Stimulated activated CD4-positive, alpha-beta T cell treated with anti-CD3 and anti-CD28 coated beads, Interleukin-15, amount 100 ng/mL, for 48 hours (primary cell): ENCODE measurements at places on chromosomes 16 and 17.

- no peak for DNase-seq
Observed at GRCh38 chr16:84678541-84678940, 21.3 kb upstream of the USP10 start.

- DNase-seq: no peak
Observed at GRCh38 chr17:74226252-74226651, 12.9 kb downstream of the TTYH2 start.

GRCh38 chr17:79218175-79218824, 143.7 kb downstream of the ENGASE start:
- DNase-seq: no peak

DNA sequence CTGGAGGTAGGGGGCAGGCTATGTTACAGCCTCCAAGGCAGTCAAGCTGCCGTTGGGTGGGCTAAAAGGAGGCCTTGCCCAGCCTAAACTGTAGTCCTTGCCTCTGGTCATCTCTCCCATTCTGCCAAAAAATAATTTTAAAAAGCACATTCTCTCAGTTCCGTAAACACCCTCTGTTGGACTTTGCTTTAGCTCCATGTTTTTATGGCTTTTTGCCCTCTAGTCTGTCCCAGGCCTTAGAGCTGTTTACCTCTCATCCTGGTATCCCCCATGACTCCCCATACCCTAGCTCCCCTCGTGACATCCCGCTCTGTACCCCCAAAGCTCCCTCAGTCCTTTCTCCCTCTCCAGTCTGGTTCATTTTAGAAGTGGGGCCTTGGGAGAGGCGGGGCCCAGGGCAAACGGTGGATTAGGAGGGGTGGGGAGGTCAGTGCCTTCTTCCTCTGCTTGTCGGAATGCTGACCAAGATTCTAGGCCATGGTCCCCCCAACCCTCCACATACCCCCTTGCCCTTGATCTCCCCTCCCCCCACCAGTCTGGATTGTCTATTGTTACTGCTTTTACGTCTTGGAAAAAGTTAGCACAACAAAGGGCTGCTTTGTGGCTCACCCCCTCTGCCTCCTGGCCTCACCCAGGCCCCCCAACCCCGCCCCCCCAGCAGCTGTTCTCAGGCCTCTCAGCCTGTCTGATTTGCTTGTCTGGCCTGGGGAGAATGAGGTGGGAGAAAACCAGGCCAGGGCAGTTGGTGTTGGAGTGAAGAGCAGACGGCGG, 18.4 kb downstream of the GJD3 start:
- no peak for DNase-seq

DNA sequence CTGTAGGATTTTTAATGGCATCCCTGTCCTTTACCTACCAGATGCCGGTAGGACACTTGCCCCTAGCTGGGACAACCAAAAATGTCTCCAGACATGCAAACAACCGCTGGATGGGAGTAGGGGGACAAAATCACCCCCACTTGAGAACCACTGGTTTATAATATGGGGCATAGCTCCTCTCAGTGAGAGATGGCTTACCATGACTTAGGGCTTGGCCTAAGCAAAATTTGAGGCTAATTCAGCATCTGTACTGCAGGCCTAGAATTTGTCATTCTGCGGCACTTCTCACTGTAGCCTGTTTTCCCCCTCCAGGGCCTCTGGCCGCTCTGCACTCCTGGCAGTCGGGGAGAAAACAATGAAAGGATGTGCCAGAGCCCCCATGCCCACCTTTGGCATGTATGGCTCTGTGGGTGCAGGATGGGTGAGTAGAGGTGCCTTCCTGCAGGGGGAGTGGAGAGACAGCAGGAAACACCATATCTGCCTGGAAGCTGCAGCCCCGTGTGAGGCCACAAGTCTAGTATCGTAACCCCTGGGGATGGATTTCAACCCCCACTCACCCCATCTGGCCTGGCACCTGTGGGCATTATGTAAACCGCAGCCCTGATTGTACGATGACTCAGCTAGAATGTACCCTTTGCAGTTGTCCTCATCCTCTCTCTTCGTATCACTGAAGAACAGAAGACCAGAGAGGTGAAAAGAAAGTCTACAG, 268.1 kb downstream of the SOX9 start:
- no peak for DNase-seq

- DNase-seq: no peak
Observed at GRCh38 chr16:55294129-55294528, 29.9 kb upstream of the IRX6 start.

DNA sequence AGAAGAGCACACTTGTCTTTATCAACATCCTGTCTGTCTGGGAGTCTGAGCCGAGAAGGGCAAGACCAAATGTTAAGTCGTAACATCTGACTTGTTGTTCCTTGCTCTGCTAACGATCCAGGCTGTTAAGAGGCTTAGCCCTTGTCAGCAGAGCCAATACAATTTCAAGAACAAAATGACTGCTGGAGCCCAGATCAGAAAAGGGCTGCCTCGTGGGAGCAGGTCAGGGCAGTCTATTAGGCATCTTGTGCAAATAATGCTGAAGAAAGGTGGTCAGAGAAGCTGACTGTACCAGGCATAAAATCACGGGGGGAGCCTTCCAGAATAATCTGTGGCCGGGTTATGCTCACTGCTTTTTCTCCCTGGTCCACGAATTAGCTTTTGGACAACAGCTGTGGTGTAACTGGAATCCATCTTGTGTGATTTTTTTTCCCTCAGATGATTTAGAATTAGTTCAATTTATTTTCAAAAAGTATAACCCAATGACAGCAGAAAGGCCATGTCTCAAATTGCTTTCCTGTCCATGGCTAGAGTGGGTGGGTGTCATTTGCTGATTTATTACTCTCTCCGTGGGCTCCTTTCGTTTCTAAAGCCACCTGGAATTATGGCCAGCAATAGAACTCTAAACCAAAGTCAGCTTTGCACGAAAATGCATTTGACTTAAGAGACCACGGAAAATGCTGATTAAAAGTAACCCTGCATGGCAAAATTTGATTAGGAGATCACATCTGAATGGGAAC, 221.1 kb upstream of the HSBP1 start:
- DNase-seq: no peak

GRCh38 chr17:13589658-13590057, 12.1 kb downstream of the HS3ST3A1 start:
- DNase-seq: no peak

DNA sequence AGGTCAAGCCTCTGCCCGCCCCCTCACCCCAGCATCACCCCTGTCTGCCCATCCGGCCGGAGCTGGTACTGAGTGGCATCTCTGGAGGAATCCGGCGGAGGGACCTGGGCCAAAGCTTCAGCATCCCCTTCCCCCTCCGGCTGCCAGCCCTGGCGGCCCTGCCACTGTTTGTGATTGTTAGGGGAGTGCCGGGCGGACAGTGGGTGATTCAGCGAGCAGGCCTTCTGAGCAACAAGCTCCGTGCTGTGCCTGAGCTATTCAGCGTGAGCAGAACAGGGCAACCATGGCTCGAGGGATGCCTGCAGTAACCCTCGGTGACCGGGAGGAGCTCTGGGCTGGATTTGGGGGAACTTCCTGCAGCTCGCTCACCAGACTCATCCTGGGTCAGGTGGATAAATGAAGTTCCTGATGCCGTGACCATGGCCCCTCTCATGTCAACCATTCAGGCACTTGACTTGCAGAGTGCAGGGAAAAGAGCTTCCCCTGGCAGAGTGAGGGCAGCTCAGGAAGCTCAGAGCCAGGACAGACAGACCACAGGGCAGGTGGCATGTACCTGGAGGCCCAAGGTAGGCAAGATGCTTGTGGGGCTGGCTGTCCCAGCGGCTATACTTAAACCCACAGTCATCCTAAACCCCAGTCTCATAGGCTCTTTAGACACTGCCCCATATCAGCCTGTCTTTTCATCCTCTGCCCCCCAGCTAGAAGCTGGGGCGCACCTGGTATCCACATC, 24.3 kb upstream of the MLKL start:
- DNase-seq: no peak

DNA sequence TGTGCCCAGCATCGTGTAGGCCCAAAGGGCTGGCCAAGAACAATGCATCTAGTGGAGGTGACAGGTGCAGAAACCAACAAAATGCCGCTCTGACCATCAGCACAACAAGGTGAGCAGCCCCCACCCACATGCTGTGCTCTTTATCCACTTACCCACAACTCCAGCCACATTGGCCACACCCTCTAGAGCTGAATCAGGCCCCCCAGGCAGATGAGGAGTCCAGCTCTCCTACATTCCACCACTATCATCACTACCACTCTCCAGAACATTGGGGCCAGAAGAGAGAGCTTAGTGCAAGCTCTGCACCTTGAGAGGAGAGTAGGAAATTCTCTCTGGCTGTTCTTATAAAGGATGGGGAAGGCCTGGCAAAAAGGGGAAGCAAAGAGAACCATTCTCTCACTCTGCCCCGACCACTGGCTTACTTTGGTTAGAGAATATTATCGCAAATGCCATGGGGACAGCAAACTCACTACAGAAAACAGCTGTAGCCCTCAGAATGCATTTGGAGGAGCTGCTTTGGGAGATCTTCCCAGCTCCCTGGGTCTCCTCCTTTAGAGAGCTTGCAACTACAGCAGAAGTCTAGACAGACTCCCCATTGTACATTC, 75.0 kb downstream of the TMEM132E start:
- DNase-seq: no peak

DNA sequence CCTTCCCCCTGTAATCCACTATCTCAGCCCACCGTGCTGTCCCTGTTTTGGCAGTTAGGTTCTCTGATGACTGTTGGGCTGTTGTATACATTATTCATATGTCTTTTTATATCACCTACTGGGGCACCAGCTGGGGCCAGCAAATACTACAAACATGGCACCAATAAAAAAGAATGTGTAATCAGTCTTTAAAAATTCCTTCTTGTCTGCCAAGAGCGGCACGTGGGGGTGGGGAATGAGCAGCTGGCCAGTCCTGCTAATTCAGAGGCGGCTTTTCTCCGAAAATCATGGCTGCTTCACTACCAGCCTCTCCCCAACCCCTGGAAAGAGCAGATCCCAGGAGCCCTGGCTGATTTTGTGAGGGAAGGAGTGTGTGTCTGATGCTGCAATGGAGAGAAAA, 77.7 kb upstream of the EEF2KMT start:
- DNase-seq: no peak

DNA sequence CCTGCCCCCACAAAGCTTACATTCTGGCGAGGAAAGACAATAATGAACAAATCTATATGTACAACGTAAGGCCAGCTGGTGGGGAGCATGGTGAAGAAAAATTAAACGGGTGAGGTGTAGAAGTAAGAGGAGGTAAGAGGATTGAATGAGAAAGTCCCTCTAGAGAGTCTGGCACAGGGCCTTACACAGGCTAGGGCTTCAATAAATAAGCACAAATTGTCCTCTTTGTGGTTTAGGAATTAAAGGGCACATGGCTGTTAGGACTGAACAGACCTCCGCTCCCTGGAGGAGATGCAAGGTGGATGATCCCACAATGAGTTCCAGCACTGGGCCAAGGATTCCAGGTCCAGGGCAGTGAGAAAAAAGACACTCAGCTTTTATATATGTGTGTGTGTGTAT, 43.1 kb upstream of the HAPSTR1 start:
- DNase-seq: no peak

DNA sequence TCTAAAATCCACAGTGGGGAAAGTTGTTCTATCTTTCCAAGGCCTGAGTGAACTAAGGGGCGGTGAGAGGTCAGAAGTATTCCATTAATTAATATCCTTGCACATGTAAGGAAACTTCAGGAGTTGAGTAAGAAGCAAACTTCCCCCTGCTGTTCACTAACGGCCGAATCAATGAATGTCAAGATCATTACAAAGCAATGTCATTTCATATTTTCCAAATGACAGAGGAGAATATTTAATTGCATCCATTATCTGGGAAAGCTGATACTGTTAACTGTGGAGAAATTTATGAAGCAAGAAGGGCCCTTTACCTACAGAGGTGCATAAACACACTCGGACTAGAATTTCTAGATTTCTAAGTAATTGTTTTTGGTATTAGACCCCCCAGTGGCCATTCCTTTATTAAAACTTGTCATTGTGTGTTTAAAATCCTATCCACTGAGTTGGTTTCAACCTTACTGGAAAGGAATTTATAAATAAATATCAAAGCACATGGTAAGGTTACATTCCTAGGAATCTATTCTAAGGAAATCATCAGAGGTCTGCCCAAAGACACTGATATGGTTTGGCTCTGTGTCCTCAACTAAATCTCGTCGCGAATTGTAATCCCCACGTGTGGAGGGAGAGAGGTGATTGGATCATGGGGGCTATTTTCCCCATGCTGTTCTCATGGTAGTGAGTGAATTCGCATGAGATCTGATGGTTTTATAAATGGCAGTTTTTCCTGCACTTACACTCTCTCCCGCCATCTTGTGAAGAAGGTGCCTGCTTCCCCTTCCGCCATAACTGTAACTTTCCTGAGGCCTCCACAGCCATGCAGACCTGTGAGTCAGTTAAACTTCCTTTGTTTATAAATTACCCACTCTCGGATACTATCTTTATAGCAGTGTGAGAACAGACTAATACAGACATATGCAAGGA, 20.4 kb upstream of the SMURF2 start:
- no peak for DNase-seq

- DNase-seq: no peak
Observed at GRCh38 chr17:77325577-77326075, 184.9 kb downstream of the SEC14L1 start.

DNA sequence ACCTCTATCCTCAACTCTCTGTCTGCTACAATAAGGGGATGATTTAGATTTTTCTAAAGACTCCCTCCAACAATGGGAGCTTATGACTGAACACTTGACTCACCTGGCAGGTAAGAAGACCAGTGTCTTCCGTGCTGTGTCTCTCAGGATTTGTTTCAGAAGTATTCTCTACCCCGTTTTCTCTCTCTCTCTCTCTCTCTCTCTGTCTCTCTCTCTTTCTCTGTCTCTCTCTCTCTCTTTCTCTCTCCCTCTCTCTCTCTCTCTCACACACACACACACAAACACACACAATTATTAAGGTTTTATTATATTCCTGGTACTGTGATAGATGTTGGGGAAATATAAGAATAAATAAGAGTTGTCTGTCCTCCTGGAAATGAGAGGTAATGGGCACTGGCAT, 263.9 kb downstream of the TOX3 start:
- no peak for DNase-seq

- DNase-seq: no peak
Observed at GRCh38 chr17:27407916-27408864, 48.1 kb upstream of the KSR1 start.

GRCh38 chr17:74165797-74166365, 37.6 kb upstream of the RPL38 start:
- DNase-seq: no peak

- DNase-seq: no peak
Observed at GRCh38 chr16:22053921-22054341, 38.4 kb upstream of the VWA3A start.

GRCh38 chr17:1802429-1802828, 27.3 kb downstream of the SMYD4 start:
- no peak for DNase-seq

- no peak for DNase-seq
Observed at GRCh38 chr16:9437115-9437514, 345.7 kb downstream of the HAPSTR1 start.

GRCh38 chr16:6672507-6672906, 660.1 kb upstream of the RBFOX1 start:
- DNase-seq: no peak
